ENCODE measurements at places on chromosomes 7 and 10. TPM values are rescaled to one million over a fixed set of nuclear protein-coding genes. Genes with fewer than 3 reads are reported as not detected.

- DNase-seq = no peak
Observed at GRCh38 chr7:142498364-142498763, 240.5 kb upstream of the PRSS58 start.

DNA sequence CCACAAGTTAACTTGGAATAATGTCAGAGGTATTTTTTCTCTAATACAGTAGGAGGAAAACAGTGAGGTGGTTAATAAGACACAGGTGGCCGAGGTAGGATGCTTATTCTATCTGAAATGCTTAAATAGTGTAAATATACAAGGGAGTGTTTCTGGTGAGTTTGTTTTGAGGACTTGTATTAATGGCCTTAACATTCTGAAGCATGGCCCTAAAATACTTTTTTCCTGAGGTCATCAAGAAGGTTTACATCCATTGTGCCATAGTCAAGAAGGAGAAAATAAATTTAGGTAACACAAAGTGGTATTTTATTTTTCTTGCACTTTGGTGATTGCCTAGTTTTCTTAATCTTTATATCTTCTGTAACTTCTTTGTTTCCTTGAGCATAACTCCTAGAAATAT is 18.8 kb downstream of the GNAI1 start:
- DNase-seq = no peak

The PLXDC2 gene
- total RNA-seq = not detected

- peak; percentile 28 for DNase-seq
Observed at GRCh38 chr7:97499204-97499603, 232.7 kb upstream of the TAC1 start.

- peak; percentile 58 for DNase-seq
Observed at GRCh38 chr7:128398016-128398840, 11.6 kb downstream of the IMPDH1 start.

- no peak for DNase-seq
Observed at GRCh38 chr10:74912682-74913081, 86.3 kb downstream of the KAT6B start.

The TNKS2 gene
- 22.1 TPM for total RNA-seq

The SPOCK2 gene
- 134 TPM for total RNA-seq

The FMC1 gene
- total RNA-seq = 9.9 TPM

The LRRC18 gene
- not detected for total RNA-seq

The TMEM196 gene
- not detected for total RNA-seq

- no peak for DNase-seq
Observed at GRCh38 chr7:21617916-21618390, 75.1 kb downstream of the DNAH11 start.

DNA sequence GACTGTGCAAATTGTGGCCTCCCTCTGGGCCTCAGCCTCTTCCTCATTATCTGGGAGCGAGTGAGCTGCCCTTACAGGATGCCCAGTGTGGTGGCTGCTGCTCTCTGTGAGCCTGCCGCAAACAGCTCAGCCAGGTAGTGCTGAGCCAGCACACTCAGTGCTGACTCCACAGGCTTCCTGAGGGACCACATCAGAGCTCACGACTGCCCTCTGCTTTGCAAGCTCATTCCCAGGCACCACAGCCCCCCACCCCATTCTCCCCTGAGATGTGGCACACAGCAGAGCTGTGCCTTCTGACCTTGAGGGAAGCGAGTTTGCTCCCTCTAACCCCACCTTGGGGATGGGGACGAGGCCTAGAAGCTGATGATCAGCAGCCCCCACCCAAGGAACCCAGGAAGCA is 230.5 kb upstream of the PPP2R2D start:
- DNase-seq = no peak

GRCh38 chr10:2658780-2659179 is 408.6 kb upstream of the PFKP start:
- no peak for DNase-seq

- peak; percentile 78 for DNase-seq
Observed at GRCh38 chr7:102390697-102391484, 5.3 kb upstream of the PRKRIP1 start.

DNA sequence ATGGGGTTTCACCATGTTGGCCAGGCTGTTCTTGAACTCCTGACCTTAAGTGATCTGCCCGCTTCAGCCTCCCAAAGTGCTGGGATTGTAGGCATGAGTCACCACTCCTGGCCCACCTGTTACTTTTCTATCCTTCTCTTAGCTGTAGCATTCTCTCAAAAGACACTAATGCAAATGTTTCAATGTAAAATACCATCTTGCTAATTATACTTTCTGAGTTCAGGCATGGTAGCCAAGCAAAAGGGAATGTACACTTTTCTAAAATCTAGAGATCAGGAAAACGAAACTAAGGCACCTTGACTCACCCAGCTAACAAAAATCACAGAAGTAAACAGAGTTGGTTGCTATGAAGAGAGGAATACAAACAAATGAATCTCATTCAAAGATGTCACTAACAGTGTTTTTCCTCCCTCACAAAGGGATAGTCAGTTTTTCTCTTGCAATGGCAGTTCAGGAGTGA is 401.0 kb upstream of the NRP1 start:
- DNase-seq = no peak

- no peak for DNase-seq
Observed at GRCh38 chr10:20157314-20157713, 341.1 kb downstream of the PLXDC2 start.

The FAM131B gene
- 2.9 TPM for total RNA-seq

GRCh38 chr7:47150497-47151260 is 431.2 kb downstream of the TNS3 start:
- DNase-seq = no peak

DNA sequence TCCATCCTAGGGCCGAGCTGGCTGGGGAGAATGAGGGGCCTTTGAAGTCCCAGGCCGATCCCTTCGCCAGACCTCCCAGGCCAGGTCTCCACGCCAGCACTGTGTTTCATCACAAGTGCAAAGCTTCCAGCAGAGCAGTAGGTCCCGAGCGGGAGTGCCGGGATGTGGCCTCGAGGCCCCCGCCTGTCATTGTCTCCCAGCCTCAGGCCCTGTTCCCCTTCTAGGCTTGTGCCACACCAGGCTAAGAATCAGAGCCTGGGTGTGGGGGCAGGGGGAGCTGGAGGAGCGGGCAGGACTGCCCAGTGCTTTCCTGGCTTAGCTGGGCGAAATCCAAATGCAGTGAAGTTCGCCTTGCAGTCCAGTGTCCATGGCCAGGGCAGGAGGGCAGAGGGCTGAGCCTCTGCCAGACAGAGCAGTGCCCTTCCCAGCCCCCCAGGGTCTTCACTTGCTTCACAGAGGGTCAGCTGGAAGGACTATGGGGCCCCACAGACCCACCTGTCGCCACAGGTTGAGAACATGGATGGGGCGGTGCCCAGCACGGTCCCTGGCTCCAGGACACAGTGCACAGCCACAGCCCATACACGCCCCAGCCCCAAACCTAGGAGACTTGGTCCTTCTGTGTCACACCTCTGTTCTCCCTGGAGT is 20.2 kb upstream of the PFKFB3 start:
- no peak for DNase-seq

- peak; percentile 4 for DNase-seq
Observed at GRCh38 chr10:14686356-14686755, 88.3 kb downstream of the FAM107B start.

The FAM180A gene
- not detected for total RNA-seq

GRCh38 chr10:97713339-97713825 is at the start of gene MARVELD1:
TSS of gene MARVELD1 (plus strand) at chr10:97713730. CDS start at chr10:97713877, 147 bp downstream.
- peak; percentile 15 for DNase-seq

The ATOH7 gene
- total RNA-seq = not detected

GRCh38 chr10:18665815-18666558 is 6.8 kb downstream of the ARL5B start:
- DNase-seq = no peak

The PLXNA4 gene
- 0.18 TPM for total RNA-seq

The LRRD1 gene
- not detected for total RNA-seq

GRCh38 chr10:55404094-55404493 is 603.1 kb upstream of the PCDH15 start:
- DNase-seq = no peak

DNA sequence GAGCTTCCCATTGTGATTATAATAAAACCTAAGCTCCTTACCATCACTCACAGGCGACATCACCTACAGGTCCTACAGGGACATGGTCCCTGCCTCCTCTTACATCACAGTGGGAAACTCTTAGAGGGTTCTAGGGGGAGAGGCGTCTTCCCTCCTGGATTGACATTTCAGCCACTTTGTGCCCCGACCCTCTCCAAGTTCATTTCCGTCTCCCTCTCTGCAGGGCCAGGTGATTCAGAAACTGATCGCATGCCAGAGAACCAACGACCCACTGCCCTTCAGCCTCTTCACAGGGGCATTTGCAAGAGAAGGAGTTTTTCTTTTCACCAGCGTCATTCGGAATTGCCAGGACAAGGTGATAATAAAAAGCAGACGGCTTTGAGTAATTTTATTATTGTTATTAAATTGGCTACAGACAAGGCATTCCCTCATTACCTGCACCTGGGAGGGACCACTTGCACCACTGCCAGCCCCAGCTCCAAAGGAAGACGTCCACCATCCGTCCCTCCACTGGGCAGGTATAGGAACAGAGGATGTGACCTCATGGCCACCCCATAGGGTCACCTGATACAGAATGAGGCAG is 85.8 kb upstream of the CUX1 start:
- DNase-seq = no peak

DNA sequence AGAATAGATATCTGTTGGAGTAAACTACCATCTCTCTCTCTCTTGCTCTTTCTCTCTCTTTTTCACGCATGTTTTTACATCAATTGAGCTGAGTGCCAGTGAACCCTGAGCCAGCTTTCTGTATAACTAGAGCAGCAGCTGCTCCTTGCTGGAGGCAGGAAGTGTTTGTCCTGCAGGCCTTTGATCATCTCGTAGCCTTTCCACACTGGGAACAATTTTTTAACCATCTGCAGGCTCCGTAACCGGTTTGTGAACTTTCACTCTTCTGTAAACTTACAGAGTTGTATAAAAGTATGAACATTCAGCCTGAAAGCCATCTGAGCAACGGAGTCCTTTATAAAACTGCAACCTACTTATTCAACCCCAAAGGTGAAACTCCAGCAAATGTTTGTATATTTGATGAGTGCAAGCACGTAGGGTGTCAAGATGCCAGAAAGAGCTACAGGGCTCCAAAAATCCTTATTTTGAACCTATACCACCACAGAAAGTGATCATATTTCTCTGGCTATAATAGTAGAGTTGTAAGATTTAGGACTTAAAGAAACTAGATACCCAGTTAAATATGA is 162.8 kb upstream of the NFE2L3 start:
- no peak for DNase-seq

GRCh38 chr7:36708767-36709166 is 15.5 kb downstream of the AOAH start:
- DNase-seq = no peak

The FAM170B gene
- total RNA-seq = not detected

DNA sequence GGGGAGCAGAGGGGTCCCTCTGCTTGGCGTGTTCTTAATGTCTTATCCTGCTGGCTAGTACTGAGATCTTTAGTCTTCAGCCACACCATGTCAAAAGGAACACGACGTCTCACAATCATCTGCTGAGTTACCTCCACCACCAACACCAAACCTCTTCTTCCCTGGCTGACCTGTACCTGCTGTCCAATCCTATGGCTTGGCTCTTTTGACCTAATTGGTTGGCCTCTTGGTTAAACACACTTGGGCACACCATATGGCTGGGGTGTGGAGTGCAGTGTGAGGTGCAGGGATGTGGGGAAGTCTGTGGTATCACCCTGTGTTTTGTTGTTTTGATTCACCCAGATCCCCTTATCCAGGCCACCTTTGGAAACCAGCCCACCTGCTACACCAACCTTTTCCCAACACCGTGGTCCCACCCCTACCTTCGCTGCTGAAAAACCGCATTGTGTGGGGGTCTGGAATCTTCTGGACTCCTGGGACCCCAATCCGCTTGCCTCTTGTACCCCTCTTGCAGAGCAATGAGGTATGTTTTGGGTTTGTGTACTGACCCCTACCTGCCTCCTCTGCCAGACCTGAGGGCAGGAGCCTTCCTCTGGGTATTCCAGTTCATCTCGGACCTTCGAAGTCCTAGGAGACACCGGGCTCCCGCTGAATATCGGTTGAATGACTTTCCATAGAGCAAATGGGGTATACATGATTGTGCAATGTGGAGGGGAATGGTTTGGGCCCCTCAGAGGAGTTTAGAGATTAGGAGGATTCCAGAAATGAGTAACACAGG is 2.8 kb upstream of the LBX1 start:
- DNase-seq = no peak

The KCND2 gene
- total RNA-seq = not detected

The VWC2 gene
- not detected for total RNA-seq

- DNase-seq = no peak
Observed at GRCh38 chr10:78650122-78650521, 418.6 kb upstream of the ZMIZ1 start.

The FBXL13 gene
- 0.96 TPM for total RNA-seq

The ZCWPW1 gene
- total RNA-seq = 2.5 TPM

The RSPH10B gene
- total RNA-seq = 0.59 TPM

The TSPAN12 gene
- not detected for total RNA-seq

The ACTR3C gene
- 2.6 TPM for total RNA-seq

The ZNF467 gene
- not detected for total RNA-seq

The PRLHR gene
- not detected for total RNA-seq

The MACC1 gene
- 0.38 TPM for total RNA-seq

GRCh38 chr10:6578251-6578771 is 1.8 kb downstream of the PRKCQ start:
- DNase-seq = peak; percentile 66

GRCh38 chr7:6546498-6547251 is 4.6 kb downstream of the GRID2IP start:
- DNase-seq = no peak

The PVRIG gene
- 29.8 TPM for total RNA-seq

The SORCS3 gene
- total RNA-seq = not detected

The NEUROD6 gene
- not detected for total RNA-seq

DNA sequence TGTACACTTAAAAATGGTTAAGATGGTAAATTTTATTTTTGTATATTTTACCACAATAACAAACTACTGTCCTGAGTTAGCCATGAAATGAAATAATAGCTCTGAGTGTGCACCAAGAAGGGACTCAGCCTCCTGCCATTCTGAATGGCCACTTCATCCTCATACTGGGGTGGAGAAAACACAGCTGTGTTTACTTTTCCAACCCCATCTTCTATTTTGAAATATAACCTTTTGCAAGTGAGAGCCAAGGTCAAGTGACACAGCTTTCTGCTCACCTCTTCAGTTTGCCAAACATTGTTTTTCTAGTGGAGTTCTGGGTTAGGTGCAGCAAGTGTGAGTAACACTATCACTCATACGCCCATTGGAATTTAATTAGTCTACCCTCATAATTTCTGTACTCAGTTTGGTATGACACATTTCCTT is 107.4 kb upstream of the GLCCI1 start:
- no peak for DNase-seq

GRCh38 chr10:110803239-110803749 is 68.4 kb upstream of the PDCD4 start:
- DNase-seq = no peak

Data from activated CD8-positive, alpha-beta T cell treated with anti-CD3 and anti-CD28 coated beads for 36 hours (primary cell).